Activated naive CD4-positive, alpha-beta T cell treated with anti-CD3 and anti-CD28 coated beads for 36 hours (primary cell): ENCODE measurements at places on chromosomes 5 and 9.

GRCh38 chr9:126449725-126450667, 123.4 kb downstream of the MVB12B start:
- no peak for DNase-seq

DNA sequence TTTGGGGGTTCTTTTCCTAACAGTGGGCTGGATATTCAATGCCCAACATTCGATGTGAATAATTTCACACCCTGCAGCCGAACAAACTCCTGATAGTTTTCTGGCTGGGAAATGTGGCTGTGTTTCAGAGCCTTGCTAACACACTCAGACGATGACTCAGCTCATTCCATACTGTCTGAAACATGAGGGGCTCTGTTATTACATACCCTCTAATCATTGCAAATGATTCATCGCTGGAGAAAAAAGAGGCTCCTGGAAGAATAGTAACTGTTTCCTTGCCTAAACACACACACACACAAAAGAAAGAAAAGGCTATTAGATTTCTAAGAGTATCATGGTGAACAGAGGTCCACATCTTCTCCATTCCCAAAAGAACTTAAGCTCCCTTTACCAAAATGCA, 75.8 kb downstream of the OXCT1 start:
- DNase-seq: no peak

- no peak for DNase-seq
These were observed 184.0 kb downstream of the GNAQ start for GRCh38 chr9:77847626-77848025.

- no peak for DNase-seq
These were observed 136.5 kb upstream of the LARP1 start for GRCh38 chr5:154618696-154619095.

- DNase-seq: peak; percentile 42
These were observed 33.9 kb downstream of the VLDLR start for GRCh38 chr9:2655411-2655901.

DNA sequence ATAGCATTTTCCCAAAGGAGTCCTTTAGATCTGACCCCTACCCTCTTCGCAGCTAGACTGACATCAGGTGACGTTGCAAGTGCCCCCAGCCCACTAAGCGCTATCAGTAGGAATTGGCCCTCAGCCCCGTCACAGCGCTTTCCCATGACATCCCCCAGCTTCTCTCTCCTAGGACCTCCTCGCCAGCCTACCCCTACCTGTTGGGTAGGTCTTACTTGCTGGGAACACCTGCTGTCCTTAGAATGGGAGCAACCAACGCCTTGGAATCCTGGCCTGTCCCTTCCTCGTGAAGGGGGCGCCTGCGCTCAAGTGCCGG, 584 bp upstream of the PIP5K1B start:
- no peak for DNase-seq

DNA sequence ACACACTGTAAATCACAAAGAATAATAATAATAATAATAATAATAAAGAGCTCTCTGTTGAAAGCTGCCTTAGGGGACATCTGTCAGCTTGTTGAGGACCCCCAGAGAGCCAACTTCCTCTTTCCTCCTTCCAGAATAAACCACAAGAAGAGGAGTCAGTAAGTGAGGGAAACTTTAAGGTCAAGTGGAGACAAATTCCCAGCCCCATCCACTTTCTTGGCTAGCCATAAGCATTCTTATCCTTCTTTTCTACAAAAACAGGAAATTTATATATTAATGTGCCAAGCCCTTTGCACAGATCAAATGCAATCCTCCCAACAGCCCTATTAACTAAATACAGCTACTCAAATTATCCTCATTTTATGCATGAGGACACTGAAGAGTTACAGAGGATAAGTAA, 9.4 kb upstream of the C5orf58 start:
- no peak for DNase-seq

- DNase-seq: peak; percentile 4
These were observed 390.6 kb downstream of the DNAH5 start for GRCh38 chr5:13553896-13554295.

GRCh38 chr9:110283751-110284150, 27.4 kb upstream of the TXN start:
- no peak for DNase-seq
